T-helper 17 cell (primary cell): ENCODE measurements at places on chromosomes 16 and 17.

DNA sequence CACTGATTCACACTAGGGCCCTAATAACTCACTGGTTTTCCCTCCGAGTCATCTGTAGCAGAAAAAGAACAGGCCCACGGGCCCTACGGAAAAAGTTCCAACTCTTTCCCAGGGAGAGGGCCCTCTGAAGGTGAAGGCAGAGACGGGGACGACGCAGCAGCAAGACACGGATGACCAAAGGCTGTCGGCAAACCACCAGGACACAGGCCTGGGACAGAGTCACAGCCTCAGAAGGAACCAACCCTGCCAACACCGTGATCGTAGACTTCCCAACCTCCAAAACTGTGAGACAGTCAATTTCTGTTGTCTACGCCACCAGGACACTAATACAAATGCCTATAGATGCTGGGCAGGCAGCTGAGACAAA, 5.2 kb upstream of the SPHK1 start:
- H3K27me3 ChIP-seq = no peaks in the 10 kb centered on the region
- H3K36me3 ChIP-seq = no peaks in the 10 kb centered on the region
- no peak overlapping the region for H3K4me3 ChIP-seq
- DNase-seq = no peak

GRCh38 chr17:8155996-8156245, 3.7 kb upstream of the PER1 start:
- no peak overlapping the region for H3K4me3 ChIP-seq
- H3K4me1 ChIP-seq = peaks cover 63% of the 10 kb centered on the region
- no peak overlapping the region for H3K27ac ChIP-seq

DNA sequence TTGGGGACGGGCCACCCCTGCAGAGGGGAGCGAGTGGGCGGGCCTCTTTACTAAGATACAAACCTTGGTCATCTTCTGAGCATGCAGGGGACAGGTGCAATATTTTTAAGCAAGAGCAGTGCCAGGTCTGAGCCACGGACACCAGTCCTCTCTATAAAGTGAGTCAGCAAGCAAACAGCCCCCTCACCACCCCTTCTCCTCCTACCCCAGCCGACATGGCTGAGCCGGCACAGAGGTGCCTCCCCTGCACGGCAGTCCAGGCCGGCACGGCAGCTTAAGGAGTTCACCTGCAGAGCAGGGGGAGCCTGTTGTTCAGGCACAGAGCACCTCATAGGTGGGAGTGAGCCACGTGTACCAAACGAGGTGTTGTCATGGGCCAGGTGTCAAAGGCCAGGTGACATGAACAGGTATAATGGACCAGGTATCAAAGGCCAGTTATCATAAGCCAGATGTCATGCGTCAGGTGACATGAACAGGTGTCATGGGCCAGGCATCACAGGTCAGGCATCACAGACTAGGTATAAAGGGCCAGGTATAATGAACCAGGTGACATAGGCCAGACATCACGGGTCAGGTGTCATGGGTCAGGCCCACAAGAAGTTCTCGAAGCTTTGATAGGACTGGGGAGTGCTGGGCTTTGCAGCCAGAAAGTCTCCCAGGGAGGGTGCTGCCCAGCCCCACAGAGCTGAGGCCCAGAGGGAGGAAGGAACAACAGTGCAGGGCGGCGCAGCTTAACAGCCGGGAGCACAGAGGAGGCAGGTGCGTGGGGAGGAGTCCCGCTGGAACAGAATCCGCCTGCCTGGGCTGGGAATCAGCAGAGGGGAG, 42.6 kb upstream of the ZNF469 start:
- no peaks in the 10 kb centered on the region for H3K4me1 ChIP-seq
- H3K27me3 ChIP-seq = peaks cover 10% of the 10 kb centered on the region
- no peak for DNase-seq
- H3K4me3 ChIP-seq = no peak overlapping the region
- H3K27ac ChIP-seq = no peak overlapping the region

GRCh38 chr17:37109731-37110710, 161.3 kb downstream of the AATF start:
- no peak for DNase-seq
- H3K27me3 ChIP-seq = no peaks in the 10 kb centered on the region
- H3K36me3 ChIP-seq = peaks cover 6% of the 10 kb centered on the region
- H3K4me3 ChIP-seq = no peak overlapping the region
- H3K27ac ChIP-seq = peak overlapping the region; percentile 67

GRCh38 chr16:85526185-85526974, 86.7 kb upstream of the GSE1 start:
- no peak for DNase-seq
- H3K36me3 ChIP-seq = no peaks in the 10 kb centered on the region
- H3K27me3 ChIP-seq = peaks cover 9% of the 10 kb centered on the region
- no peak overlapping the region for H3K27ac ChIP-seq
- peaks cover 7% of the 10 kb centered on the region for H3K4me1 ChIP-seq
- no peak overlapping the region for H3K4me3 ChIP-seq
